Hippocampal formation (tissue), 2 donors: ENCODE measurements at places on chromosomes 1 and 21.

GRCh38 chr1:171245458-171246064 lies 2.7 kb upstream of the FMO1 start:
- DNase-seq = no peak

DNA sequence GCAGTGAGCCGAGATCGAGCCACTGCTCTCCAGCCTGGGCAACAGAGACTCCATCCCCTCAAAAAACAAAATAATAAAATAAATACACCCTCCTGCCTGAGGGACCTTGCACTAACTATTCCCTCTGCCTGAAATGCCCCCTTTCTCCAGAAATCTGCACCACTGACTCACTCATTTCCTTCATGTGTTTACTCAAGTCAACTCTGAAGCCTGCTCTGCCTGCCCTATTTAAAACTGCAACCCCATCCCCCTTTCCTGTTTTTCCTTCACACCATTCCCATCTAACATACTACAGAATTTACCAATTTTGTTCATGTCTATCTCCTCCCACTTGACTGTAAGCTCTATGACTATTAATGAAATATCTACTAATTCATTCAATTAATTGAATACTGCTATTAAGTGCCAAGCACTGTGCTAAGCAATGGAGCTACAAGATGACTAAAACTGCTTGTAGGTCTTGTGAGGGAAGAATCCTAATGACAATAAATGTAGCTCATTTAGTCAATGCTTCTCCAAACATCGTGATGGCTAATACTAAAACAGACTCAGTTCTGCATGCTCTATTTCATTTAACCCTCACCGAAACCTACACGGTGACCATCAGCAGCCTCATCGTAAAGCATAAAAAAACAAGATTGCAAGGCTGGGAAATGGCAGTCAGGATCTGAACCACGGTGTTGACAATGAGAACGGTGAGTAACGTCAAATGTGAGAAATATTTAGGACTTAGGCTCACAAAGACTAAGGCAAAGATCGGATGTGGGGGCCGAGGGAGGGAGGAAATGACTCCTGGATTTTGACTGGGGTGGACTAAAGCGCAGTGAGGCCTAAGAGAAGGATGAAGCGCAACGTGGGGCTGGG lies 749 bp upstream of the TMEM39B start:
- no peak for DNase-seq

DNA sequence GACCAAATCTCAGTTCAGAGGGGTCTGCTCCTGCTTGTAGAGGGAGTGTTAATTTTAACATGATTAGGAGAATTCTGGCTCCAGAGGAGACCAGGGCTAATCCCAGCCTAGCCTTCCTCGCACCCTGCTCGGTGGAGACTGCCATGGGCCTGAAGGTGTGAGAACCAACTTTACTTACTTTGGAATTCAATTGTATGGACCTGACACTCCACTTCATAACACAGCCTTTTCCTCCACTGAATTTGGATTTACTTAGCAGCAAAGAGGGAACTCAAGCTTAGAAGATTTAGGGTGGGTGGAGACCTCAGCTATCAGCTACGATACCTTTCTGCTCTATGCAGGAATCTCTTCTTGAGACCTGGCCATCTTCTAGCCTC lies 11.5 kb downstream of the PLXNA2 start:
- no peak for DNase-seq

DNA sequence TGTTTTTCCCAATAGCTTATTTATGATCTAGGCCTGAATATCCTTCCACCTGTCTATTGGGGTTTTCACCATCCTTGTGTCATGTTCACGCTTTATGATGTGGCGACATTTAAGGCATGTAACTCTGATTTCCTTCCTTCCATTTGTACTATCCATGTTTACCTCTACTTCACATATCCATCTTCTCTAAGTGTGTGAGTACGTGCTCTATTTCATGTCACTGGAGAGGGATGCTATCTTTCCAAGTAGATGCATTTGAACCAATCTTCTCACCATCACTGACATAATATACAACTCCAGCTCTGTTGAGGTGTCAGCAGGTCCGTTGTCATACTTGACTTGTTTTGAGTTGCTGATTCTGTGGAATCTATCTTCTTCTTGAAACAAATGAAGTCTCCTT lies 283.2 kb downstream of the PTBP2 start:
- no peak for DNase-seq

- peak; percentile 9 for DNase-seq
Observed at GRCh38 chr1:38451541-38451993, 405.0 kb upstream of the POU3F1 start.

DNA sequence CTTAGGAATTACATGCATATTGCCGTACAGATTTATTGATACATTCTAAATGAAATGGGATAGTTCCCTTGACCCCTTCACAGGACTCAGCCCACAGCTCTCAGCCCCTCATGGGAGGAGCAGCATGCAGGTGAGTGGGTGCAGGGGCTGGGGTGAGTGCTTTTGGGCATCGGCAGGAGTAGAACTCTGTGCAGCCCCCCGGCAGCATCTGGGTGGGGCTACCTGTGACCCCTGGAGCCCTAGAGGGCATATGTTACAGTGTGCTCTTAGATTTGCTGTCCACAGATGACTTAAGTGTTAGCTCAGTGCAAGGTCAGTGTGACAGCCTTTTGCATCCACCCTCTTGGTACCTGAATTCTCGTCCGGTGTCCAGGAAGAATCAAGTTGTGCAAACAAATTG lies 120.3 kb downstream of the GALNT2 start:
- no peak for DNase-seq
